Thoracic aorta (tissue), 2 donors: ENCODE measurements at places on chromosomes 5 and 9. TPM values are rescaled to one million over a fixed set of nuclear protein-coding genes. Genes with fewer than 3 reads are reported as not detected.
A peak's percentile ranks its signal among the peaks of the same experiment; 100 is the strongest.

FOXD4L5 gene
- total RNA-seq, result not detected

TRIM36 gene
- total RNA-seq, result 4.6 TPM

P4HA2 gene
- total RNA-seq, result 47.7 TPM

DRD1 gene
- total RNA-seq, result 0.41 TPM

CREBRF gene
- total RNA-seq, result 39.3 TPM

DNA sequence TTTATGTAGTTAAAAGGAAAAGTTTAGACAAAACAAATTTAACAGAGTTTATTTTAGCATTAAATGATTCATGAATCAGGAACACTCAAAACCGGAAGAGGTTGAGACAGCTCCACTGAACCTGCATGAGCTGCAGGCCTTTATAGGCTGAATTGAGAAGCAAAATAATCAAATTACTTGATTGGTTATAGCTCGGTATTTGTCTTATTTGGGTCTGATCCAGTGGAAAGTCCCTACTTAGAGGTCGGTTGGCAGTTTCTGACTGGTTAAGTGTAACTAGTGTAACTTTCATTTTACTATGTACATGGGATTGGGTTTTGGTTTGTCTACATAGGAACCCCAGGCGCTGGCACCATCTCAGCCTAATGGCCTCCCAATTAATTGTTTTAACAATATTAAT lies 74.1 kb upstream of the PIK3R1 start:
- peaks cover 30% of the 10 kb centered on the region for H3K4me1 ChIP-seq
- no peaks in the 10 kb centered on the region for H3K36me3 ChIP-seq
- DNase-seq, result no peak
- no peaks in the 10 kb centered on the region for H3K27me3 ChIP-seq

DNA sequence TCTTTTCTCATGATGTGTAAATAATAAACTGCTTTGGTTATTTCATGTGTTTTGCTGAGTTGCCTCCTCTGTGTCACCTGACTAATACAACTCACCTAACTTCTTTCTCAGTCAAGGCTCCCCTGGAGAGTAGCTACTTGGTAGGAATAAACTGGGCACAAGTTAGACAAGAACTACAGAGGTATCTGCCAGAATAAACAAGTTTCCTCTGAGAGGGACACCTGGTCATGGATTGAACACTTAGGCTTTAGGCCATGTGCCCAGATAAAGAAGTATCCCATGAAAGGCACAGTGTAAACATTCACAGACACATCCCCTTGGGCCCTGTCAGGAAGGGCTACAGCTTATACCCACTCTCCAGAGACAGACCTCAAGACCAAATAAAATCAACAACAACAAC lies 532.5 kb downstream of the KIF4B start:
- no peaks in the 10 kb centered on the region for H3K4me1 ChIP-seq
- H3K4me3 ChIP-seq, result no peak overlapping the region
- DNase-seq, result no peak
- no peaks in the 10 kb centered on the region for H3K36me3 ChIP-seq
- no peak overlapping the region for H3K27ac ChIP-seq

GRCh38 chr9:106417685-106418084 lies 445.3 kb upstream of the ZNF462 start:
- no peak overlapping the region for H3K27ac ChIP-seq
- DNase-seq, result no peak
- H3K27me3 ChIP-seq, result no peaks in the 10 kb centered on the region
- no peaks in the 10 kb centered on the region for H3K4me1 ChIP-seq
- H3K36me3 ChIP-seq, result no peaks in the 10 kb centered on the region
- H3K4me3 ChIP-seq, result no peak overlapping the region

DNA sequence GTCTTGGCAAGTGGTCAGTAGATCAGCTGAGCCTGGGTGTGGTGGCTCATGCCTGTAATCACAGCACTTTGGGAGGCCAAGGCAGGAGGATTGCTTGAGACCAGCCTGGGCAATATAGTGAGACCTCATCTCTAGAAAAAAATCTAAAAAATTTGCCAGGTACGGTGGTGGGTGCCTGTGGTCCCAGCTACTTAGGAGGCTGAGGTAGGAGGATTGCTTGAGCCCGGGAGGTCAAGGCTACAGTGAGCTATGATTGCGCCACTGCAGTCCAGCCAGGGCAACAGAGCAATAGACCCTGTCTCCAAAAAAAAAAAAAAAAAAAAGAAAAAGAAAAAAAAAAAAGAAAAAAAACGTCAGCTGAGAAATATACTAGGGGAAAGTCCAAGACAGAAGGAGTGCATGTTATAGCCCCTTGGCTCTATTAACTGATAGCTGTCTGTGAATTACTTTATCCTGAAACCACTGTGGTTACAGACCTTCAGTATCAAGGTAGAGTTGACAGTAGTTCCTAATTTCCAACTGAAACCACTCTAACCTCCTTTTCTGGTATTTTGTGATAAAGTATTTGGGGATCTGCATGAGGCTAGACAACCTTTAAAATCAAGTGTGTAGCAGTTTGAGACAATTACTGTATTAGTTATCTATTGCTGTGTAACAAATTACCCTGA lies 2.3 kb upstream of the INIP start:
- DNase-seq, result no peak
- no peaks in the 10 kb centered on the region for H3K27me3 ChIP-seq
- no peak overlapping the region for H3K27ac ChIP-seq
- no peak overlapping the region for H3K4me3 ChIP-seq

DNA sequence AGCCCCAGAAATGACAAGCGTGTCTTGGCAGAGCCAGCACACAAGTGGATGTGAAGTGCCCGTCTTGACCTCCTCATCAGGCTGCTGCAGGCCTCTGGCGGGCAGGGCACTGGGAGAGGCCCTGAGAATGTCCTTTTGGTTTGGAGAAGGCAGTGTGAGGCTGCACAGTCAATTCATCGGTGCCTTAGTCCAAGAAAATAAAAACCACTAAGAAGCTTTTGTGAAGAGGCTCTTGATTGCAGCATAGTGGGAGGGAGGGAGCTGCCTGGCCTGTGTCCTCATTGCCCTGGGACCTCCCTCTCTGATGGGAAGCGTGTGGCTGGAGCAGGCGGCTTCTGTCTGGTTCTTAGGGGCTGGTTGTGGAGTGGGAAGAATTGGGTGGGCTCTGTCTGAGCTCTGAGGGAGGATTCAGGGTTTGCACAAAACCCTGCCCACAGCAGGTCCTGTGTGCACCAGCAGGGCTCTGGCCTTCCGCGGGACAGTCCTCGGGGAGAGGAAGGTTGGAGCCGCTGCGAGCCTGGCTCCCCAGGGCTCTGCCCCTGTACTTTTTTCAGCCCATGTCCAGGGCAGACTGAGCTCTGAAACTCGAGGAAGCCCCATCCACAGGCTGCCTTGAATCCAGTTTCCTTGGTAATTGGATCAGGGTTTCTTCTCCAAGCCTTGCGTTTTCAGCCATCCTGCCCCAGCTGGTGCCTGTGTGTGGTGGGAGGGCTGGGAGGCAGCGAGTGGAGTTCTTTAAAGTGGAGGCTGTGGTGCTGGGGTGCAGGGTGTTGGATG lies 1.1 kb downstream of the HRCT1 start:
- H3K27ac ChIP-seq, result peak overlapping the region; percentile 100
- H3K36me3 ChIP-seq, result no peaks in the 10 kb centered on the region
- H3K4me3 ChIP-seq, result peak overlapping the region; percentile 51
- DNase-seq, result no peak

GRCh38 chr5:113384782-113385285 lies 50.0 kb downstream of the TSSK1B start:
- no peaks in the 10 kb centered on the region for H3K4me1 ChIP-seq
- no peaks in the 10 kb centered on the region for H3K27me3 ChIP-seq
- H3K36me3 ChIP-seq, result no peaks in the 10 kb centered on the region
- H3K4me3 ChIP-seq, result no peak overlapping the region
- H3K27ac ChIP-seq, result no peak overlapping the region

DNA sequence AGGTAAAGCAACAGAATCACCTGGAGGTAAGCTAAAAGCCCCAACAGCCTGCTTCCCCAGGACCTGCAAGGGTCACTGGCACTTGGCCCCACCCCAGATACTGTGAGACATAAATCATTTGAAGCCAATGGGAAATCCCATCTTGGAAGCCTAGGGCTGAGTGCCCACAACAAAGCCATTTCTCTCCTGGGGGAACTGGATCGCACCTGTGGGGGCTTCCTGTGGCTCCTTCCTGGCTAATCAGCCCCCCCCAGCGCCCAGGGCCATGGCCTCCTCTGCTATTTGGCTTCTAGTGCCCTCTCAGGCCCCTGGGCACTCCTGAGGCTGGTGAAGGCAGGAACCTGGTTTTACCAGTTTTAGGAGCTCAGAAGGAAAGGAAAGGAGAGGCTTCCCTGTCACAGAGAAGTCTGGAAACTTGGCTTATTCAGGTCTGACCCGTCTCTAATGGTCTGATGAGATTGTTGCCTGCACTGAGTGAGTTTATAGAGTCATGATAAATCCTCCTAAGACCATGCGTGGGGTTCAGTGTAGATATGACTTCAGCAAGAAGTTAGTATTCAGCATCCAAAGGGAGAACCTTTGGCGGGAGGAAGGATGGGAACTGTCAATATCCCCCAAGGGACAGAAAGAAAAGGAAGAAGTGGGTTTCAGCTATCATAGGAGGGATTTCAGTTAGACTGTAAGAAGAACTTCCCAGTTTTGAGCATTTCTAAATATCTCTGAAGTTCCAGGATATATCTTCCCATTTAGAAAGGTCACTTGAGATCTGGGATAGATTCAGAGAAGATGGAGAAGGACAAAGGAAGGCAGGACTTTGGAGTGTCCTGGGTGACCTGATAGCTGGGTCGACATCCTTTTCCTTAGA lies 1.2 kb downstream of the KCNMB1 start:
- H3K27ac ChIP-seq, result peak overlapping the region; percentile 97
- peak overlapping the region; percentile 82 for H3K4me3 ChIP-seq
- peaks cover 23% of the 10 kb centered on the region for H3K36me3 ChIP-seq
- DNase-seq, result no peak
- H3K27me3 ChIP-seq, result no peaks in the 10 kb centered on the region

- no peaks in the 10 kb centered on the region for H3K36me3 ChIP-seq
- H3K27me3 ChIP-seq, result no peaks in the 10 kb centered on the region
- DNase-seq, result no peak
- no peak overlapping the region for H3K4me3 ChIP-seq
- no peak overlapping the region for H3K27ac ChIP-seq
- no peaks in the 10 kb centered on the region for H3K4me1 ChIP-seq
Measured at GRCh38 chr5:156920042-156920860, 42.8 kb downstream of the TIMD4 start.
